ENCODE measurements at places on chromosomes 3 and 15.

DNA sequence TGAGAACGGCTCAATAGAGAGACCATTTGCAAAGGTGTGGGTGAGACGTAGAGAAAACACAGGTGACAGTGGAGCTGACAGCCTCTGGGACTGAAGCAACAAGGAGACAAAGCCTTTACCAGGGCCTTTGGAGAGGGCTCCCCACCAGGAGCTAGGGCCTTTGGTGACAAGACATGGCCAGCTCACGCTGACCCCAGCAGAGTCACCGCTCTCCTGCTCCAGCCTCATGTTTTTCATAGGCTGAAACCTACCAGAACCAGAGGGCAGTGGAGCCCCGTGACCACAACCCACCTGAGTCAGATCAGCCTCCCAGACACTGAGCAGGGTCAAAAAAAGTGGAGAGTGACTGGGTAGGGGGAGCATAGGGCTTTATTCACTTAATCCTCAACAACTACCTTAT lies 214.7 kb downstream of the SHQ1 start:
- no peak for DNase-seq

- DNase-seq = no peak
Observed at GRCh38 chr3:139917226-139917785, 17.7 kb upstream of the CLSTN2 start.

DNA sequence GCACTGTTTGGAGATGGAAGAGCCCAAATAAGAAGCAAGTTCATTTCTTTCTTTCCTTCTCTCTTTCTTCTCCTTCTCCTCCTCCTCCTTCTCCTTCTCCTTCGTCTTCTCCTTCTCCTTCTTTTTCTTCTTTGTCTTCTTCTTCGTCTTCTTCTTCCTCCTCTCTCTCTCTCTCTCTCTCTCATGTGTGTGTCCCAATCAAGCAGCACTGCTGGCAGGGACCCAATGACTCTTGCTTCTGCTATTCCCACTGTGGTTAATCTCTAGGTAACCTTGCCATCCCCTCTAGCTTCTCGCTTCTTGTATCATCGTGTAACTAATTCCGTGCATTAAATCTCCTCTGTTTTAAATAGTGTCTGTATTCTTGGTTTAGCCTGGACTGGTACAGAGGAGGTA lies 26.1 kb upstream of the ZNF280D start:
- DNase-seq = peak; percentile 65

DNA sequence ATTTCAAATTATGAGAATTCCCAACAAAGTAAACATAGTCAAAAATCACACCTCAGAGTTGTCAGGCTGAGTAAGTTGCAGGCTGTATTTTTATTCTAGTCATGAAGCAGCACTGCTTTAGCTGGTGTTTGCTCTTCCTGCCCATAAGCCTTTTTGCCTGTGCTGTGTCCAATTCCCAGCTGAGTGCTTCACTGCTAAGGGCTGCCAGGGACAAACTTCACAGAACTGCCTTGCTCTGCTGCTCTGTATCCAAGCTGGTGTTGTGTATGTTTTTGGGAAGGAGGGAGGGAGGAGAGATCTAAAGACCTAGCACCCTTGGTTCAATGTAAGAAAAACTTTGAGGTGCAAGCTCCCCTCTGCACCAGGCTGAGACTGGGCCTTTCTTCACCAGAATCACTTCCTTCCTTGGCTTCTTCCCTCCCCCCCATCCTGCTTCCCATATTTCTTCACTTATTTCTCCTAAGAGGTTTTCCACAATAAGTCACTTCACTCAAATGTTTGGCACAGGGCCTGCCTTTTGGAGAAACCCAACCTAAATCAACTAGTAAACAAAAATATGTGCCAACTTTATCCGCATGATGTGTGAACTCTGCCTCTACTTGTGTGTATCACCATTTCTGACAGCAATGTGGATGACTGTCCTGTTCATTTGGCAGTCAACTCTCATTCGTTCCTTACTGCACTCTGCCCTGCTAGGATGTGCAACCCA lies 156.1 kb downstream of the TBL1XR1 start:
- DNase-seq = peak; percentile 10

- DNase-seq = no peak
Observed at GRCh38 chr15:32866454-32867312, 148.9 kb downstream of the GREM1 start.

DNA sequence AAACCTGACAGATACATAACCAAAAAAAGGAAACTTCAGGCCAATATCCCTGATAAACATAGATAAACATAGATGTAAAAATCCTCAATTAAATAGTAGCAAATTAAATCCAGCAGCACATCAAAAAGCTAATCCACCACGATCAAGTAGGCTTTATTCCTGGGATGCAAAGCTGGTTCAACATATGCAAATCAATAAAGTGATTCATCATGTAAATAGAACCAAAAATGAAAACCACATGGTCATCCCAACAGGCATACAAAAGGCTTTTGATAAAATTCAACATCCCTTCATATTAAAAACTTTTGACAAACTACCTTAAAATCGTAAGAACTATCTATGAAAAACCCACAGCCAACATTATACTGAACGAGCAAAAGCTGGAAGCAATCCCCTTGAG lies 882.2 kb downstream of the NTRK3 start:
- no peak for DNase-seq

GRCh38 chr3:183349421-183350157 lies 78.8 kb downstream of the MCF2L2 start:
- no peak for DNase-seq

DNA sequence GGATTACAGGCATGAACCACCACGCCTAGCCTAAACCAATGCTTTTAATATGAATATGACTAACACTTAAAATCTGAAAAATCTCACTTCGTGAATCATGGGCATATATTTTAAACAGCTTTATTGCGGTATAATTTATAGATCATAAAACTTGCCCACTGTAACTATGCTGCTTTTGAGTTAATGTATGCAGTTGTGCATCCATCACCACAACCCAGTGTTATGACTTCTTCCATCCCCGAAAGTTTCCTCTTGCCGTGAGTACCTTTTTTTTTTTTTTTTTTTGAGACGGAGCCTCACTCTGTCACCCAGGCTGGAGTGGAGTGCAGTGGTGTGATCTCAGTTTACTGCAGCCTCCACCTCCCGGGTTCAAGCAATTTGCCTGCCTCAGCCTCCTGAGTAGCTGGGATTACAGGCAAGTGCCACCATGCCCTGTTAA lies 7.1 kb downstream of the KAT2B start:
- no peak for DNase-seq

DNA sequence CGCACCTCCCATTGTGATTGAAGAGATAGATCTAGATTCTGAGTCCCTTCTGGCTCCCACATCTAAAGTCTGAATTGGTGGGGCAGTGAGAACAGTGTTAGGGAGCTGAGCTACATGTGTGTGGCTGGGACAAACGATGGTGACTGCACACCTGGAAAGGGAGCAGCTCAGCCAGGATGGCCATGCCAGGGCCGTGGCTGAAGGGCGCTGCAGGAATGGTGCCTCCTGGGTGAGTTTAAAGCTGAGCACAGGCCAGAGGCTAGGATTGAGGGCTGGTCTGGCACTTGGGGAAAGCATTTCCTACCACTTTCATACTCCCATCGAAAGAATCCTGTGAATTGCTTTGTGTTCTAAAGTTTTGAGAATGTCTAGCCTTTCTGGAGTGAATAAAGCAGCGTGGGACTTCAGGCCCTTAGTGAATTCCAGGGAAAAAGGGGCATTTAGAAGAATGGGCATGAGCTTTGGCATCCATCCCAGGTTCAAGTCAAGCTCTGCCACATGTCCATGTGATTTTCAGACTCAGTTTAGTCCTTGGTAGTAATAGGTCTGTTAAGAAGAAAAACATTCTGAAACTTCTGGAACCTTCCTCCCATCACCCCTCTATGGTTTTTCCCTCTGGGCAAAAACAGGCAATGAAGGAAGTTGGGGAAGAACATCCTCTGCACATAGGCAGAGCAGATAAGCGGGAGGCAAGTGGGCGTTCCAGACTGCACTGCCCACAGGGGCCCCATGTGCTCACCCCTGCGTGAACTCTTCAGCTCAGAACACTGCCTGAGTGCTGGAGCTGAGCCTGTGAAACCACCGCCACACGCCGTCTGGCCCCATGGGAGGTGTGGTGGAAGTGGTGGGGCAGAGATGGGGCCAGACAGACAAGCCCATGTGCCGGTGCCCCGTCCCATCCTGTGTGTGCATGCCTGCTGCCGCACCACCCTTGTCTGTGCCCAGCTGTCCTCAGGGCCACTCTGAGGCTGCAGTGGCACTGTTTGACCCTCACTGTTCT lies 12.9 kb upstream of the CPNE9 start:
- no peak for DNase-seq
